ENCODE measurements at places on chromosomes 13 and 19.

DNA sequence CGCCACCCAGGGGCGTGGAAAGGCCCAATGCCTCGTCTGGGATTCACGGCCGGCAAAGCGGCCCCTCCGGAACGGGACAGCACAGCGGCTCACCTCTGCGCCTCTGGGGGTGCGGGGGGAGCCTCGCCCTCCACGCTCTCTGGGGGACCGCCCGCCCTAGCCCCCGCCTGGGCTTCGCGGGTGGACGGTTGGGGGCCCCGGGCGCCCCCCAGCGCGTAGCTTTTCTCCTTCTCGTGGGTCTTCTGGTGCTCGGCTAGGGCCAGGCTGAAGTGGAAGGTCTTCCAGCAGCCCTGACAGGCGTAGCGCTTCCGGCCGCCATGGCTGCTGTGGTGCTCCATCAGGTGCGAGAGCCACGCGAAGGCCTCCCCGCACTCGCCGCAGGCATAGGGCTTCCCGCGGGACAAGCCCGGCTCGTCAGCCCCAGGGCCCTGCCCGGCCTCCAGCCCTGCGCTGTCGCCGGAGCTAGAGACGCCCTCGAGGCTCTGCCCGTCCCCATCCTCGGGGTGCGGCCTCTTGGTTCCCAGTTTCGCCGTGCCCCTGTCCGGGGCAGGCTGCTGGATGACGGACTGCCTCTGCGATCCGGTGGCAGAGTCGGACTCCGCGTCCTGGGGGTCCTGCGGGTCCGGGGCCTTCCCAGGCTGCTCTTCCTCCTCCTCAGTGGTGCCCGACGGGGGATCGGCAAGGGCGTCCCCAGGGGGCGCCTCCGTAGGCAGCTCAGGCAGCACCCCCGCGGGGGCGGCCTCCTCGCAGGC is 13.3 kb downstream of the ZSCAN18 start:
- no peak for DNase-seq

DNA sequence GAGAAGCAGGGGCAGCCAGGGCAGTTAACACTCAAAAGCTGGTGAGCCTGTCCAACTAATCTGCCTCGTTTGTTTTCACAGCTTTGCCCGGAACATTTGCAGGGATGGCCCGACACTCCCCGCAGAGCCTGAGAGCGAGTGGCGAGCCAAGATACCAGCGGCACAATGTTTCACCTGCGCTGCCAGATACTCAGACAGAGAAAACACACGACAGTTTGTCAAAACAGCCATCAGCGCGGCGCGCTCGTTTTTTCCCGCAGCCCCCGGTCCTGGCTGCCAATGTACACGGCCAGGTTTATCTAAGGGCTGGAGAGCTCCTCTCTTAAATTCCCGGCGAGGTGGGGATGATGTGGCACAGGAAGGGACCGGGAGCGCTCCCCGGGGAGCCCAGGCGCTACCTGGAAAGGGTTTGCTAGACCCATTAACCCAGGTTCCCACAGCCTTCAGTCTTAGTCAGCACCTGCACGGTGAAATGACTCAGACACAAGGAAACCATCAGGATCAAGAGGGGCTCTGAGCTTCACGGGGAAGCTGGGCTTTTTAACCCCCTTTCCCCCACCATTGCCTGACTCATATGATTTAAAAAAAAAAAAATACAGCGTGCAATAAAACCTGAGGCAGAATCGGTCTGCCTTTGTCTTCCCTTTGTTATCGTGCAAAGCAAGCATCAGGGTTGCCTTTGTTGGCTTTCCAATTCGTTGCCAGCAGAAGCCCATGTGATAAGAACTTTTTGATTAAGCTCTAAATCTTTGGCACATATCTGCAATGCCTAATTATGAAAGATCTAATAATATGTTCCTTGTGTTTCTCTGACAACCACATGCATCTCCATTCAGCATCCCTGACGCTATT is 186.2 kb downstream of the EFNB2 start:
- DNase-seq = peak; percentile 89

- no peak for DNase-seq
Measured at GRCh38 chr13:22064854-22065620, 394.2 kb downstream of the FGF9 start.

DNA sequence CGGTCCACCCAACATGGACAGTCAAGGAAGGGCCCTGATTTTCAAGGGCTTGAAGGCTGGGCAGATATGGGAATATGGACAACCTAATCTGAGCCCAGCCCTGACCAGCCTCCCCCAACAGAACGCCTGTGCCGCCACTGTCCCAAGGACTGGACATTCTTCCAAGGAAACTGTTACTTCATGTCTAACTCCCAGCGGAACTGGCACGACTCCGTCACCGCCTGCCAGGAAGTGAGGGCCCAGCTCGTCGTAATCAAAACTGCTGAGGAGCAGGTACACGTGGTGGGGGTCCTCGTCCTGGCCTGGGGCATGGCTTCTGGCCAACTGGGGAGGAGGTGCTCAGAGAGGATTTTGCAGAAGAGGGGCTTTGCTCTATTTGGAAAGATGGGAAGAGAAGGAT is 3.5 kb downstream of the CLEC4M start:
- no peak for DNase-seq

DNA sequence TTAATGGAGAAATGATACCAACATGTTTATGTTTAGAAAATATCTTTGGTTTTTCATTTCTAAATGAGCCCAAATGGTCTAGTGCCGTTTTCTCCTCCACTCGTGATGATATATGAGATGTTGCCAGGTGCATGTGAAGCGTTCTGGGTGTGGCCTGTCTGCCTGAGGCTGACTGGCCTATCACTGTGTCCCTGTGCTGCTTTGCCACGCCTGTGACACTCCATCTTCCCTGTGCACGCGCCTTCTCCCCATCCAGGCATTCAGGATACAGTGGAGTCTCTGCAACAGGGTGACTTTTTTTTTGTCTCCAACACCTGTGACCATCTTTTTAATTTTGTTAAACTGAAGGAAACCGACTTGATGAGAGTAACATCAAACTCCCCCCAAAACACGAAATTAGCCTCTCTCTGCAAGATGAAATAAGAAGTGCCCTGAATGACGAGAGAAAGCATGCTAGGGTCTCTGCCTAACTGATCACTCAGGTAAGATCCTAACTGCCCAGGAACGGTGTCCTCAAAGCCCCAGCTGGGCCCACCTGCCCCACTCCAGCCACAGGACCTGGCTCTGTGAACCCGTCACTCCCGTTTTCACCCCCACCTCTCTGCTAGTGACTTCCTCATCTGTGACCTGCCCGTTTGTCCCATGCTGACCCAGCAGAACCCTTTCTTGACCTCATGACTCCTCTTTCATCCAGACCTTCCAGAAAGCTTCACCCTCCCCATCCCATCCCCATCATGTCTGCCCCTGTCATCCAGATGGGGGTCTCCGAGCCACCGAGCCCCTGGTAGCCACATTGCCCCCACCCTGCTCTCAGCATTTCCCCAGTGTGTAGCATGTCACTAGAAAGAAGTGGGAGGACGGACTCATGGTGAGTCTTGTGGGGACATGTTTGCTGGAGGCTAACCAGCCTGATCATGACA is 33.2 kb upstream of the TFDP1 start:
- DNase-seq = no peak

- no peak for DNase-seq
Measured at GRCh38 chr13:51707461-51707860, 96.5 kb downstream of the DHRS12 start.

GRCh38 chr13:20526664-20527063 is 1.0 kb upstream of the CRYL1 start:
- DNase-seq = peak; percentile 48

DNA sequence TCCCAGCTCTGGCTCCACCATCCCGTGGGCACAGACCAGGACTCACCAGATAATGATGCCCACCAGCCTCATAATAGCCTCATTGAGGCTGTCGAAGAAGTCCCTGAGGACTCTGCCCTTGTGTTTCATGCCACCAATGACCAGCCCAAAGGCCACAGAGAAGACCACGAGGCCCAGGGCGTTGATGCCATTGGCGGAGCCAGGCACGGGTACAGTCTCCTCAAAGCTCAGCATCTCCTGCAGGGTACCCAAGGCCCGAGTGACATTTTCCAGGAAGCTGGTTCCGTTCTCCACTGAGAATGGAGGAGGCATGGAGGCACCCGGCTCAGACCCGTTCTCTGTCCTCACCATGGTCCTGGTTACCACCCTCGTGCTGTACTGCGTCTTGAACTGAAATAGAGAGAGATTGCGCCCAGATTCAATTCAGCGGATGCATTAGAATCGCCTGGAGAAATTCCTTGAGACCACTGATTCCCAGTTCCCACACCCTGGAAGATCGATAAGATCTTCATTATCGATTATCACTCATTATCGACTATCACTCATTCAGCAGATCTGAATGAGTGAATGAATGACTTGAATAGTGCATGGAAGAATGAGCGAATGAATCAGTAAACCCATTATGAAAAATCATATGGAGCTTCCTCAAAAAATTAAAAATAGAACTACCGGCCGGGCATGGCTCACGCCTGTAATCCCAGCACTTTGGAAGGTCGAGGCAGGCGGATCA is 17.5 kb downstream of the SLC1A6 start:
- no peak for DNase-seq

- DNase-seq = no peak
Measured at GRCh38 chr13:37194428-37194861, 89.0 kb upstream of the CSNK1A1L start.

- DNase-seq = peak; percentile 96
Measured at GRCh38 chr13:43686557-43686956, 100.2 kb downstream of the ENOX1 start.

DNA sequence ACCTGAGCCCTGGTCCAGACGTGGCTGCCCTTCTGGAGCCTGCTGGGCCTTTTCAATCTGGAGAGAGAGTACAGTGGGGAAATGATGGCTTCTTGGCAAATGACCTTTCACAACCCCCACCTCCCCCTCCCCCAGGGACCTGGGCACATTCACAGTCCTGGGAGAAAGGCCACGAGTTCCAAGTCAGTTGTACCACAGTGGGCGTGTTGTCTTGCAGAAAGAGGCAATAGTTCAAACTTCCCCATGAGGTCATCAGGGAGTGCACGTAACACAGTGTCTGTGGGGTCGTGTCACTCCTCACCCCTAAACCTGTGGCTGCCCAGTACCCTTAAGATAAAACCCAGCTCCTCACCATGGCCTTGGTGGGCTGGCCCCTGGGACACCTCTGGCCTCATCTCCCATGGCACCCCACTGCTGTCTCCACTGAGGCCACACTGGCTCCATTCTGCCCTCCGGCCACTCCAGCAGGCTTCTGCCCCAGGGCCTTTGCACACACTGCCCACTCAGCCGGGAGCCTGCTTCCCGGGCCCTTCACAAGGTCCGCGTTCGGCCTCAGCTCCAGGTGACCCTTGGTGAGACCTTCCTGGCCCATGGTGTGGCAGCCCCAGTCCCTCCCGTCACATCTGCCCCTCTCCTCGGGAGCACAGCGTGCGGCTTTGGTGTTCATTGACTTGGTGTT is 13.3 kb downstream of the PLIN4 start:
- no peak for DNase-seq

DNA sequence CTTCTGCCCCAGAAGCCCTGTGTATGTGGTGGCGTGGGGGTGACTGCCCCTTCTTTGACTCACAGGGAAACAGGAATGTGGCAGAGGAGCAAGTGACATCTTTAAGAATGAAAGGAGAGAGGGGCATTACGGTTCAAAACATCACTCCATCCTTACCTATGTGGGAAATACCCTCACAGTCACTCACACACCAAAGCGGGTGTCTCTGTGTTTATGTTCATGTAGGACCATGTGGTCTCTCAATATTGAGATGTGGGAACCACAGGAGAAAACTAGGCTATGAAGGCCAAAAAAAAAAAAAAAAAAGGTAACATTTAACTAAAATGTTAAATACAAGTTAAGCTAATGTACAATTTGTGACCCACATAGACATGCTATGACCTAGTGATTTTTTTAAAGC is 153.6 kb upstream of the GPR12 start:
- DNase-seq = no peak

GRCh38 chr19:43315851-43316250 is 37.6 kb upstream of the CD177 start:
- DNase-seq = no peak

DNA sequence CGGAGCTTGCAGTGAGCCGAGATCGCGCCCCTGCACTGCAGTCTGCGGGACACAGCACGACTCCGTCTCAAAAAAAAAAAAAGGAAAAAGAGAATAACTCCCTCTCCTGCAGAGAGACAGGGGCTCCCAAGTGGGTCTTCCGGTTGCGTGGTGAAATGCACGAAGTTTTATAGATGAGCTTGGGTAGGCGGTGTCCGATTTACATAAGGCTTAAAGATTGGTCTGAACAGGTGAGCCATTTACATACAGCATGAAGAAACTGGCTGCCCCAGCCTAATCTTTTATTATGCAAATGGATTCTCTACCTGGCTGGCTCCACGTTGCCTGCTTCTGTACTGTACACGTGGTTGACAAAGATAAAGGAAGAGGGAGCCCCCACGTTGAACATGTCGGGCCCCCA is 19.5 kb downstream of the ADGRE2 start:
- DNase-seq = no peak

DNA sequence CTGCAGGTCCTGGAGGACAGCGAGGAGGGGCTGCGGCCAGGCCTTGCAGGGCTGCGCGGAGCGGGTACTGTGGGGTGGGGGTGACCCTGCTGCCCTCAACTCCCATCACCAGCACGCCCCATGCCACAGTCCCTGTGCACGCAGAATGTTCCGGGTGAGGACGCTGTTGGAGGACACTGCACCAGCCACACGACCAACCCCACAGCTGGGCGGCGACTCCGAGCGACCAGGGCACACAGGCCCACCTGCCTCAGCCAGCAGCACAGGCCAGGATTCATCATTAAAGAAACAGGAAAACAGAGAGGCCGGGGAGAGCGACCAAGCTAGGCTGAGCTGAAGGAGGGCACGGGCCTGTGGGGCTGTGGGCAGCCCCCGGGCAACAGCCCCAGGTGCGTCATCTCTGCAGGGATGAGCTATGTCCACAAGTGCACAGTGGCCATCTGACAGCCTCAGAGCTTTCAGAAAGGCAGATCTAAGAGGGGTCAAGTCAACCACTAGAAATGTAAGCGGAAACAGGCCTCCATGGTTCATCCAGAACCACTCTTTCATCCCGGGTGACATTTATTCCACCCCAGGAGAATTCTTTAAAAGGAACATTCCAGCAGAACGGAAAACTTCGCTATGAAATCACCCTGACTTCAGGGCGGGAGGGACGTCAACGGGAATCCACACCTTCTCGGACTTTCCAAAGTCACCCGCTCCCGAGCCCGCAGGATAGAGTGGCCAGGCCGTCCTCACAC is 1.5 kb downstream of the GAS6 start:
- no peak for DNase-seq

DNA sequence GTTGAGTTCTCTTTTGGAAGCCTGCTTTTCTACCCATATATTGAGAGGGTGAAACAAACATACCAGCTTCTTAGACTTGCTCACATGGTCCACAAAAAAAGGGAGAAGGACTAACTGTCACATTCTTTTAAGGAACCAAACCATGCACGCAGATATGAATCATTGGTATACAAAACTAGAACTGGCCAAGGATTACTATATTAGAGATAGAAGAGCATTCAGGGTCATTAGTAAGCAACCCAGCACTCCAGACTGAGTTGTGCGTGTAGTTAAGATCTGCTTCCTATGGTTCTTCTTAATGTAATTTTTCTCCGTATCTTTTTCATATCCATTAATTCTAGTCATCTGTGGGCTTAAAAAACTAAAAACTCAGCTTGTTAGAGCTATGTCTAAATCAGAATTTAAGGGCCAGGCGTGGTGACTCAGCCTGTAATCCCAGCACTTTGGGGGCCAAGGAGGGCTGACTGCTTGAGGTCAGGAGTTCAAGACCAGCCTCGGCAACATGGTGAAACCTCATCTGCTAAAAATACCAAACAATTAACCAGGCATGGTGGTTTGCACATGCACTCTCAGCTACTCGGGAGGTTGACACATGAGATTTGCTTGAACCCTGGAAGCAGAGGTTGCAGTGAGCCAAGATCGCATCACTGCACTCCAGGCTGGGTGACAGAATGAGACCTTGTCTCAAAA is 19.6 kb downstream of the ALG5 start:
- DNase-seq = peak; percentile 50

- DNase-seq = no peak
Measured at GRCh38 chr19:51808333-51808986, 13.5 kb downstream of the FPR3 start.
